ENCODE measurements at places on chromosomes 2 and 18.

- DNase-seq = no peak
These were observed 225.5 kb upstream of the TMEM200C start for GRCh38 chr18:6120820-6121279.

DNA sequence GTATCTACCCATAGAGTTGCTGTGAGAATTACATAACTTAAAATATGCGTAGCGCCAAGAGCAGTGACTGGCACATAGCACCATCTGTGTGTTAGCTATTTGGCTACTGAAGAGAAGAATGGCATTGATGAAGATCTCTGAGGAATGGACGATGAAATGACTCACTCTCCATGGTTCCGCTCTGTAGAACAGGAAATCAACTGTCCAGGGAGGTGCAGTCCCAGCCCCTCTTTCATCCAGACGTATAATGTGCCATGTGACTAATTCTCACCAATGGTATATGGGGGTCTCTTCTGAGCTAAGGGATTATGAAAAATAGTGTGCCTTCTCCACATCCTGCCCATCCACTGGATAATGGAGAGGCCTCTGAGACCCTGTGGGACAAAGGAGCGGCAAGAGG, 254.8 kb downstream of the CYP26B1 start:
- no peak for DNase-seq

- no peak for DNase-seq
These were observed 361.8 kb upstream of the PIK3C3 start for GRCh38 chr18:41593171-41593675.

DNA sequence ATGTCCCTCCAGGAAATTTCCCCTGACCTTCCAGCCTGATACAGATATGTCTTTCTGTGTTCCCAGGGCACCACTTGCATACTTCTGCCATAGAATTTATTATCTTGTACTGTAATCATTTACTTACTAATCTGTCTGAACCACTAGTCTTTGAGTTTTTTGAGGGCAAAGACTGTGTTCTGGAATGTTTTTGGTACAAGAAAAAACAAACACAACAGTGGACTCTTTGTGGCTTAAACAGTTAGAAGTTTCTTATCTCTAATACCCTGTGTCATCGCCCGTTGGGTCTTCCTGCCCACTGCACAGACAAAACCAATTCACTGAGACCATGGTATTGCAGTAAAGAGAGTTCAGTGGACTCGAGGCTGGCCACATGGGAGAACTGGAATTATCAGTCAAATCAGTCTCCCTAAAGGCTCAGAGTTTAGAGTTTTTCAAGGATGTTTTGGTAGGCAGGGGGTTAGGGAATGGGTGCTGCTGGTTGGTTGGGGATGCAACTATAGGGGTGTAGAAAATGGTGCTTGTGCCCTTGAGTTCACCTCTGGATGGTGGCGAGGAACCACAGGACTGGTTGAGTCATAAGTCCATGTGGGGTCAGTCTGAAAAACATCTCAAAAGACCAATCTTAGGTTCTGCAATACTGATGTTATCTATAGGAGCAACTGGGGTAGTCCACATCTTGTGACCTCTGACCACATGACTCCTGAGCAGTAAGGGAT, 20.3 kb downstream of the RALB start:
- no peak for DNase-seq

GRCh38 chr18:58388736-58389135, 240.2 kb downstream of the ALPK2 start:
- DNase-seq = no peak

- DNase-seq = no peak
These were observed 138.5 kb upstream of the LGALSL start for GRCh38 chr2:64315291-64315960.

- DNase-seq = no peak
These were observed 36.6 kb downstream of the RBFA start for GRCh38 chr18:80070825-80071224.

GRCh38 chr2:119772128-119772527, 12.4 kb downstream of the PTPN4 start:
- DNase-seq = no peak

DNA sequence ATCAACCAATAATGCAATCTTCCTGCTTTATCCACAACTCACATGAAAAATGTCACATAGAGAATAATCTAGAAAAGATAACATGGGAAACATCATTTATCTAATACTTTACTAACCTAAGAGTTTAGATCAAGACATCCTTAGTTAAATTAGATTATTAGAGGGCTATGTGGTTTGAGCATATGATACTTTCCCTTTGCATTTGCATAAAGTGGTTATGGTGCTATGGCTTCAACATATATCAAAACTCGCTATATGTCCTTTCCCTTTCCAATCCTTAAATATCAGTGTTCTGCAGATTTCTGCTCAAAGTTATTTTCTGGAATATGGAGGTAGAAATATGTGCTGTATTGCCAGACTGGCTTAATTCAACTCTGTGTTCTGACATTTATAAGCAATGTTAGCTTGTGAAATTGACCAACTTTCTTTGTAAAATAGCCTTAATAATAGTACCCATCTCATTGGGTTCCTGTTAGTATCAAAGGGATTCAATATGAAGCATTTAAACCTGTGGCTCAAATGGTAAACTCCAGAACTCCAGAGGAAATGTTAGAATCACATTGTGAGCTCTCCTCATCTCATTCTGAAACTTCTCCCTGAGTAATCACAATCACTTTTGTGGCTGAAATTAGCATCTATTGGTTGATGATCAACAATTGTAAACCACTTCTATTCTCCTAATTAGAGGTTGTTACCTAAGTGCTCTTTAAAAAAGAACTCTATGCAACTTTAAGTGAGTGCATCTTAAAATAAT, 1089.9 kb upstream of the SLC39A10 start:
- no peak for DNase-seq

GRCh38 chr2:223950448-223951347, 5.6 kb upstream of the WDFY1 start:
- no peak for DNase-seq

DNA sequence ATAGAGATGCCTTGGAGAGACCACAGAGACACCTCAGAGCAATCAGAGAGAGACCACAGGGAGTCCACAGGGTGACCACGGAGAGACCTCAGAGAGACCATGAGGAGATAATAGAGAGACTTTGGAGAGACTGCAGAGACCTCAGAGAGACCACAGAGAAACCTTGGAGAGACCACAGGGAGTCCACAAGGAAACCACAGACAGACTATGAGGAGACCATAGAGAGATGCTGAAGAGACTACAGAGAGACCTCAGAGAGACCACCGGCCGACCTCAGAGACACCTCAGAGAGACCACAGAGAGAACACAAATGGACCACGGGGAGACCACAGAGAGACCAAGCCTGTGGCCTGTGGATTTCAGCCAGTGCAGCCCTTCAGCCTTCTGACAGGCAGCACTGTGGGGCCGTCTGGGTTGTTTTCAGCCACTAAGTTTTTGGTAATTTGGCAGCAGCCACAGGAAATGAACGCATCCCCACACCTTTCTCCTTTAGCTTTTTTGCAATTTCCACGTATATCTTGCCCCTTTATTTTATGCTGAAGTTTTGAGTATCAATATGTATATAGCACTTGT, 11.4 kb upstream of the TMEM18 start:
- DNase-seq = no peak

GRCh38 chr2:43171789-43172188, 54.6 kb downstream of the ZFP36L2 start:
- no peak for DNase-seq

DNA sequence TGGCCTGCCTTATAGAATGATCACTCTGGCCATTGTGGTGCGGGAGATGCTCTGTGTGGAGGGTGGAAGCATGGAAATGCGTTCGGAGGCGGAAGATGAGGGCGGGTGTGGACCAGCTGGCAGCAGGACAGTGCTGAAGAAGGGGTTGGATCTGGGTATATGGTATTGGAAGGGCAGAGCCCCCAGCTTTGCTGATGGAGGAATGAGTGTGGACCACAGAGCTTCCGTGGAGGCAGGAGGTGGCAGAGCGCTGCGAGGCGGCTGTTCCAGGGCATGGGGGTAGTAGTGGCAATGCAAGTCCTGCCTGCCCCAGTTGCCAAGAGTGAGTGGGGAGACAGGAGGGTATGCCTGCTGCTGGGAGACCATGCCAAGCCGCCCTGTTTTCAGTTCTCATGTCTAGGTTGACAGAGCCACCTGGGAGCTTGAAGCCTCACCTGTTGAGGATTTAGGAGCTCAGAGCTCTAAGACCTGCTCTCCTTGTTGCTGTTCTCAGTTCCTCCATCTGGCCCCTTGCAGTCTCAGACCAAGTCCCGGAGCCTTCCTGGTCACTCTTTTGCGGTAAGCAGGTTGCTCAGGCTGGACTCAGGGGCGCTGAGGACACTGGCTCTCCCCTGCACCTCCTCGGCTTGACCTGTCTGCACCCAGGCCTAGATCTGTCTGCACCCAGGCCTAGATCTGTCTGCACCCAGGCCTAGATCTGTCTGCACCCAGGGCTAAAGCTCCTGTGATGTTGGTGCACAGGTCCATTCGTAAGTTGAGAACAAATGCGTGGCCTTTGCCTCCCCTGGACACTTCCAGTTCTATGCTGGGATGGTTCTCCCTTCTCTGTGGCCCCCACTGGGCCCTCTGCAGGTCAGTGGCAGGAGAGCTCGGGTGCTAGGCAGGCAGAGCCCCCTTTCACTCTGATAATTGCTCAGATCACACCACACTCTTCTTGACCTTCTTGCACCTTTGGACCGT, 290.5 kb upstream of the HS6ST1 start:
- no peak for DNase-seq

Measured in activated CD4-positive, alpha-beta T cell treated with anti-CD3 and anti-CD28 coated beads for 4 hours (primary cell).